SK-N-MC (cell line): ENCODE measurements at places on chromosomes 7 and 10.

DNA sequence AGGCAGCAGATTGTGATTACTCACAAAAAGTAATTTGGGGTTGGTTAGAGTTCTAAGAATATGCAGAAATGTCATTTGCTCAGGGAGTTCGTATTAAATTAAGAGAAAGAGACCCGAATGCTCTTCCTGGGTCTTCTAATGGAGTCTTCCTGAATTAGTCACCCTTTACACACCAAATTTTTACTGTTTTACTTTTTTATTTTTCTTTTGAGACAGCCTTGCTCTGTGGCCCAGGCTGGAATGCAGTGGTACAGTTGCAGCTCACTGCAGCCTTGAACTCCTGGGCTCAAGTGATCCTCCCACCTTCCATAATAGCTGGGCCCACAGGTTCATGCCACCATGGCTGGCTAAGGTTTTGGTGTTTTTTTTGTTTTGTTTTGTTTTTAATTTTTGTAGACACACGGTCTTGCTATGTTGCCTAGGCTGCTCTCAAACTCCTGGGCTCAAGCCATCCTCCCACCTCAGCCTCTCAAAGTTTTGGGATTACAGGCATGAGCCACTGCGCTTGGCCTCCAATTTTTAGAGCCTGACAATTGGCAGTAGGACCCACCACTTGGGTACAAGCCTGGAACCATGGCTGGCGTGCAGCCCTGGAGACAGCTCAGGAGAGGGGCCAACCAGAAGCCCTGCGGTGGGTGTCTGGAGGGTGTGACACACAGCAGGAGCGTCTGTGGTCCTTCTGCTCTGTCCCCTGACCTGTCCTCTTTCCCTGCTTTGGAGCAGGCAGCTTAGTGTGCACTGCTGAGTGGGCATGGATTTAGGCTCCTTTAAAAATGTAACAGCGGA is 16.4 kb upstream of the BHLHA15 start:
- DNase-seq, result no peak

- DNase-seq, result no peak
Measured at GRCh38 chr10:87850742-87851205, 12.6 kb downstream of the KLLN start.

- no peak for DNase-seq
Measured at GRCh38 chr7:17176371-17177032, 122.0 kb upstream of the AHR start.

DNA sequence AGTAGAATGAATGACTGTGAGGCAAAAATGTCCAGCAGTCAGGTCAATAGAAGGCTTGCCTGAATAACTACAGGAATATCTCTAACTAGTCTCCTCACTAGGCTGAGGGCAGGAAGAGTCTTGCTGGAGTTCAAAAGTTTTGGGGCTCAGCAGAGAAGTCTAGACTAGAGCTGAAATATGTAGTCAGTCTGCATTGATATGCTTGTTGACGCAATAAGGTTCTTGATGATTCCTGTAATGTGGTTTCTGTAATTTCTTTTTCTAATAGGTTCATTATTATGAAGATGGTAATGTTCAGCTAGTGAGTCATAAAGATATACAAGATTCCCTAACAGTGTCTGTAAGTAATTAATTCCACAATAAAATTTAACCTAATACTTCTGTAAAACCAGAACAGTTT is 41.5 kb upstream of the ST7 start:
- DNase-seq, result no peak

- DNase-seq, result no peak
Measured at GRCh38 chr10:90328896-90329295, 528.9 kb downstream of the HTR7 start.

DNA sequence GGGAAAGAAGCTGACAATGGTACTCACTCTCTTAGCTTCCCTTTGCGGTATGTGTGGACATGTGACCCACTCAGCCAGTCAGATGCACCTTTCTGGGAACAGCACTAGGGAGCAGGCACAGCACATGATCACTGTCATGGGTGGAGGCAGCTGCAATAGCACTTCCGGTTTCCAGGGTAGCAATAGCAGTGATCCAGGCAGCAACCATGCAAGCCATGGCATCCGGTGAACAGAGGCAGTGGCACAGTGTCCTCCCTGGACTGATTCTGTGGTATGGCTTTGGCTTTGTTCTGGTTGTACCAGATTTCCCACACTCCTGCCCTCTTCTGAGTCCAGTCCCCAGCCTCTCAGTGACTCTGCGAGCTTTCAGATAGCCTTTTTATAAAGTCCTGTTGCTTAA is 86.8 kb upstream of the NAMPT start:
- DNase-seq, result no peak

DNA sequence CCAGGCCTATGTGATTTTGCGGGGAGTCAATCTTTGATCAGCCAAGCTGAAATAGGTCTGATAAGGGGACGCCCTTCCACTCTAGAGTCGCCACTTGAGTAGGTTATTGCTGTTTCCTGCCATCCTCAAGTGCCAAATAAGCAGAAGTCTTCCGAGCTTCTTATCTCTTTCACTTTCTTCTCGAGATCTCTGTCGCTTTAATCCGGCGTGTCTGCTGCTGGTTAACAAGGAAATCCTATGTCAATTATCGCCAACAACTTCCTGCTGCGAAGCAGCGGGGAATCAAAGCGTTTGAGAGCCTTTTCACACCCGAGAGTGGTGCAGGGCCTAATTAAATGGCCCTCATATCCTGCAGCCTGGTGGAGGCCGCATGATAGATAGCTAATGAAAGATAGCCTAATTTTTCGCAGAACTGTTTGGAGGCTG is 215.9 kb downstream of the RAB11FIP2 start:
- DNase-seq, result no peak

DNA sequence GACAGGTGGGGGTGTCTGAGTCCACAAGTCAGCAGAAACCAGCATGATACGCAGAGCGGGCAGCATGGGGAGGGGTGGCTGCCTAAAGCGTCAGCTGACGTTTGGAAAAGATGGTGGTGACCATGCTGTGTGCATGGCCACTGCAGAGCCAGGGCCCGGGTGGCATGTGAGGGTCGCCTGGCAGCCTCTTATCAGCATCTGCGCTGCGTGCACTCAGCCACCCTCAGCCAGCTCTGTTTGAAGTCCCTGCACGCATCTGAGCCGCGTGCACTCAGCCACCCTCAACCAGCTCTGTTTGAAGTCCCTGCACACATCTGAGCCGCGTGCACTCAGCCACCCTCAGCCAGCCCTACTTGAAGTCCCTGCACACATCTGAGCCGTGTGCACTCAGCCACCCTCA is 61.5 kb downstream of the WDR37 start:
- no peak for DNase-seq

DNA sequence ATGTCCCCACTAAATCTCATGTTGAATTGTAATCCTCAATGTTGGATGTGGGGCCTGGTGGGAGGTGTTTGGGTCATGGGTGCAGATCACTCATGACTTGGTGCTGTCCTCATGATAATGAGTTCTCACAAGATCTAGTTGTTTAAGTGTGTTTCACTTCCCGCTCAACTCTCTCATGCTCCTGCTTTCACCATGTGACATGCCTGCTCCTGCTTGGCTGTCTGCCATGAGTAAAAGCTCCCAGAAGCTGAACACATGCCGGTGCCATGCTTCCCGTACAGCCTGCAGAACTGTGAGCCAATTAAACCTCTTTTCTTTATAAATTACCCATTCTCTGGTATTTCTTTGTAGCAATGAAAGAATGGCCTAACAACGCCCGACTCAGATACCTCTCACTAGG is 6.2 kb upstream of the PSTK start:
- DNase-seq, result no peak

DNA sequence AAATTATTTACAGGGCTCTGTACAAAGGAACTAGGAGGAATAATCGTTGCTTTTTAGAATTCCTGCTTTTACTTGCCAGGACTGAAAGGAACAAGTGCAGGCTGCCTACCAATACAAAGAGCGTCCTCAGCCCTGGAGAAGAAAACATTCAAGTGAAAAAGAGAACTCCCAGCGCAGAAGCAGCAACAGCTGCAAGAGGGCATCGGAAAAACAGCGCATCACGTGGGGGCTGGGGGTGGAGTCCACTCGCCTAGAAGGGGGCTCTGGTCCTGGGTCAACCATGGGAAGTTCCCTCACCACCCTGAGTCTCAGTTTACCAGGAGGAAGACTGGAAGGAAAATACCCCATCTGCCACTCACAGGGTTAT is 385 bp upstream of the C10orf90 start:
- no peak for DNase-seq
